Vagina (tissue), 2 donors: ENCODE measurements at places on chromosomes 2 and 18.

- DNase-seq: no peak
Observed at GRCh38 chr2:188367164-188367563, 75.5 kb downstream of the GULP1 start.

DNA sequence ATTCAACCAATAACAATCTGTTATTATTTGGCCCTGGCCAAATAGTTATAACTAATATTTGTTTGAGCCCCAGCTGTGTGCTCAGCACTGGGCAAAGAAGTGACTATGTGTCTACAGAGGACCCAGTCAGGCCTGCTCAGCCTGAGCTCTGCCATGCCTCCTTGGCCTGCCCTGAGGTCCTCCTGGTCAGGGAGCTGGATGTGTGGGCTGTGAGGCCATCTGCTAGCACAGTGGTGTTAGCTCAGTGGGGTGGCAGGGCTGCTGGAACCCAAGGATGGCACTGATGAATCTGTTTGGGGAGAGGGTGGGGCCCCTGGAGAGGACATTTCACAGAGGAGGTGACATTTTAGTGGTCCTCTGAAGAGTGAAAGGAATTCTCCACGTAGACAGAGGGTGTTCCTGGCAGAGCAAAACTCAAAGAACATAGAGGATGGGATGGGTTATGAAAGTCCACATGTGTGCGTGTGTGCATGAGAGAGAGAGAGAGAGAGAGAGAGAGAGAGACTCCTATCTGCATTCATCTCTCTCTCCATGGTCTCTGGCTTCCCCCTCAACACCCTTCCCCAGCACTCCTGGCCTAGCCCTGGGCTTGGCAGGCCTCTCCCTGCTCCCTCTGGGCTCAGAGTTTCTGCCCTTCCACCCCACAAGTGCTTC, 21.2 kb upstream of the ATOH8 start:
- DNase-seq: no peak

GRCh38 chr2:157363612-157364101, 38.0 kb upstream of the ERMN start:
- DNase-seq: no peak

DNA sequence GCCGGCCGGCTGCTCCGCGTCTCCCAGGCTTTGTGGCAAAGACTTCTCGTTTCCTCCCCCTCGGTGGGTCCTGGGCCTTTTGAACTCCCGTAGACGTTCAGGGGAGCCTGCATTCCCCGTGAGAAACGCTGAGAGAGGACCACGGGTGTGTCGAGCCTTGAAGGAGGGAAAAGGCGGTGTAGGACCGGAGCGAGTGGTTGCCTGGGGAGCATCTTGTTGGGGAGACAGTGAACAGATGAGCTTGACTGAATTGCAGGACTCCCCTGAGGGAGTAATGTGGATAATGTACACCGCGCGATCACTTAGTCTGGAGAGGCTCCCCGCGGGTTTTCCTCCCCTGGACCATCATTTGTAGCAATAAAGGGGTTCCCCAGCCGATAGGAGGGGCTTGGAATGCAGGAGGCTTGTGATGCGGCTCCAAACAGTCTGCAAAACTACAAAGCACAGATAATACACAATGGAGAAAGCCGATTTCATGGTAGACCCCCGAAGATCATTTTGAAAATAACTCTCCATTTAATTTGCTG, 769 bp downstream of the ALMS1 start:
- DNase-seq: peak; percentile 85

- no peak for DNase-seq
Observed at GRCh38 chr18:1466035-1466434, 561.4 kb downstream of the ADCYAP1 start.

DNA sequence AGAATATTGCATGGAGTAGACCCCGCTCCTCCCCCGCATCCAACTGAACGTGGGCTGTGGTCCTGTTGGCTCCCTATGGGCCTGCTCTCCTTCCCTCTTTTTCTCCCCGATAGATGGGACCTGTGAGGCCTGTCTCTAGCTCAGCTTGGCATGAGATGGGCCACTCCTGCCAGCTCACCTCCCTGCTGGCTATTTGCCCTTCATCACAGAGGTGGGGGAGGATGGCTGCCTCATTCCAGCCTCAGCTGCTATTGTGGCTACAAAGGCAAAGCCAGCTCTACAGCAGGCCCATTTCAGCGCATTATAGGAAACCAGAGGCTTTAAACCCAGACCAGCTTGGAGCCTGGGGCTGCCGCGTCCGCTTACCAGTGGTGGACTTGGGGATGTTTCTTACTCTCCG, 313.9 kb downstream of the GBX2 start:
- no peak for DNase-seq

DNA sequence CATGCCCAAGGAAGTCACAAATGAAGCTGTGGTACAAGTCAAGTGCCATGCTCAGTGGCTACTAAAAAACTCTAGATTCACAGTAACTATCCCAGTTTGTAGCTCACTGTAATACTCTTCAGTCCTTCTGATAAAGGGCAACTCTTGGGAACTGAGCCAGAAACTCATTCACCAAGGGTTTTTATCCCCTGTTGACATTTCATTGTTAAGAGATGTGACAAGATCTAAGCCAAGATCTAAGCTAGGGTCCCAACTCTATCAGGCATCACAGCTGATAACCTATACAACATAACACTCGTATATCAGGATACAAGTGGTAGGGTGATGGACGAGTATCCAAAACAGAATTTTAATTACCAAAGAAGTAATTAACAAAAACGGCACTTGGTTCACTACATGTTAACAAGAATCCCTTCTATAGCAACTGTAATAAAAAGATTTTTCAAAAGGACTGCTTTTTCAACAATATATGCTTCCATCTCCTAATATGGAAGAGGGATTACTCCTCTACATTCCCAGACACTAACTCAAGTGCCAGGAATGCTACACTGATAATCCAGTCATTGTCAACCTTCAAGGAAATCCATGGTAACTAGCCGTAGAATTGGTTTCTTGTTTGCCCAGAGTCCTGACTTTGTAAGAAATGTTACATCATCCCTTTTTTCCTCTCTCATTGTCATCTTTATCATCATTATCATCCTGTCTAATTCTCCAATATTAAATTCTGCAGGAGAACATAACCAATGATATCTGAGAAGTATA, 111.7 kb downstream of the CDH2 start:
- DNase-seq: no peak

- no peak for DNase-seq
Observed at GRCh38 chr2:109452318-109453305, 161.2 kb downstream of the SEPTIN10 start.

- no peak for DNase-seq
Observed at GRCh38 chr2:173705656-173706055, 259.5 kb downstream of the SP3 start.

GRCh38 chr2:23381485-23381884, 3.5 kb upstream of the KLHL29 start:
- no peak for DNase-seq

GRCh38 chr18:59041296-59041695, 98.4 kb upstream of the SEC11C start:
- peak; percentile 31 for DNase-seq

GRCh38 chr2:230869914-230870543, 5.3 kb downstream of the ITM2C start:
- peak; percentile 84 for DNase-seq

DNA sequence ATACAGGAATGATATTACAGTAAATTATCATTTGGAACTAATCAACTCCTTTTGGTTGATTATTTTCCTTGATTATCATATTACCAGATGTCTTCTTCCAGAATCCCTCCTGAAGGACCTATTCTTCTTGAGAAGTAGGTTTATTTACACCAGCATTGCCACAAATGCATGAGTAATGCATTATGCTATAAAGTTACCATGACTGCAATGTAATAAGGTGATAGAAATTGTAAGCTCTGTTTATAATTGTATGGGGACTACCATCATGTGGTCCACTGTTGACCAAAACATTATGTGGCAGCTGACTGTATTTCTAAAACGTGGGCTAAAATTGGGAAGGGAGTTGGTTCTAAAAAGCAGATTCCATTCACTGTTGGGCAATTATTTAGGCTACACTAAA, 602.2 kb downstream of the NYAP2 start:
- DNase-seq: no peak

DNA sequence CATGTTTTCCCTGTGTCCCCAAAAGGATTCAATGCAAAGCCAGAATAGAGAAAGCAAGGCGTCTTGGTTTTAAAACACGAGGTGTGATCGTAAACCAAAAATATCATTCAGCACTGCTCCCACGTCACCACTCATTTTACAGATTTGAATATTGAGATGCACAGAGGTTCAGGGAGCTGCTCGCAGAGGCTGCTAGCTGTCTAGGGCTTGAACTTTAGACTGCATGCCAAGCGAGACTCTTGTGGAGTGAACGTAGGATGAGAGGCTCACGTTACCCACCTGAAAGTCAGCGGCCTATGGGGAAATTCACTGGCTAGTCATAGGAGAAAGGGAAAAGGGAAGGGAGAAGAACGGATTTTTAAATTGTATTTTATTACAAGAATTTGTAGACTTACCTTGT, 130.1 kb downstream of the MBP start:
- no peak for DNase-seq

GRCh38 chr2:25838152-25838756, 40.0 kb downstream of the ASXL2 start:
- DNase-seq: no peak

DNA sequence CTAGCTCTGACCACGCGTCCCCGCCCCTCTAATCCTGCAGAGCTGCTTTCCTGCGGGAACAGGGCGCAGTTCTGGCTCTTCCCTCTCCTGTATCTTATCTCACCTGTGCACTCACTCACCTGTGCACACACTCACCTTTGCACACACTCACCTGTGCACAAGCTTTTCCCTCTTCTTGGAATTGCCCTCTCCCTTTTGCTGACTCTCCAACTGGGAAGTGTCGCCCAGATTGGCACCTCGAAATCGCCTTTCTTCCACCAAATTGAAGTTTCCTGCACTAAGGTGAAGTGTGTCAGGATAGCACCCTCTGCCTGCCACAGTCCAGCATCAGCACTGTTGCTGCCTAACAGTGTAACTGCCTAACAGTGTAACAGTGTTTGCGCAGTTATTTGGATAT, 566 bp upstream of the CMPK2 start:
- no peak for DNase-seq

GRCh38 chr2:18332477-18332876, 228.0 kb downstream of the RDH14 start:
- DNase-seq: no peak

DNA sequence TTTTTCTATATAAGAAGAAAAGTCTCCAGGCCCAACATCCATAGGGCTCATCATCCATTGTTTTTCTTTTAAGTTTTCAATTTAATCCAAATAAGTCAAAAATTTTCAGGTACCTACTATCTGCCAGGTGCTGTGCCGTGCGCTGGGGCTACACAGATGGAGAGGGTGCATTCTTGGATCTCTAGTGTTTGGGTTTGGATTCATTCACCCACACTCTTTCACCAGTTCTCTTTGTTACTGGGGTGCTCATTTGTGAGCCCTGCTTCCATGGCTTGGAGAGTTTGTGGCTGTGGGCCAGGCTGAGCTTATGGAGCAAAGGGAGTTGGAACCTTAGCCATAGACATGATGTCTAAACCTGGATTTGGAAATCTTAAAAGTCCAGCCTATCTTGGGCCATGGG, 51.0 kb downstream of the CDK15 start:
- no peak for DNase-seq

GRCh38 chr18:4193086-4193485, 262.0 kb downstream of the DLGAP1 start:
- DNase-seq: no peak

DNA sequence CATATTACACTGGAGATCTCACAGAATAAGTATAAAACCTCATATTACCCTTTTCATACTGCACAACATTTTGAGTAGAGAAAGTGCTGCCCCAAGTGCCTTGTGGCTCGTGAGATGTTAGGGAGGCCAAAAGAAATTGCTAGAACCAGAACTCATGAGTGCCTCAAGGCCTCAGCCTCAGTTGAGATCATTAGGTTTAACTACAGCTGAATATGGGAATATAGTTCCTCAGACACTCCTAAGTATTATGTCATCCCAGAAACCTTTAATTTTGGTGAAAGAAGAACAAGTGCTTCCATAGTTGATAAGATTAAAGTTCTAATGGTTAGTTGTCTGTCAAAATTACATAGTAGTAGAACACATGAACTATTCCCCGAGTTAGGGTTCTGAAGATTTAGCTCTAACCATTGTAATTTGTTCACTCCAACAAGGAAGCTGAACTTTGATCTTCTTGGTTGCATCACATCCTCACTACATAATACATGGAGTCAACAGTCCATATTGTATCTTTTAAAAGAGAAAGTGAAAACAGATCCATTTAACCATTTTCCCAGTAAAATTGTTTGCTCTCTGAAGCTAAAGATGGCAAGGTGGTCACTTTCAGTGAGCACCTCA, 9.6 kb upstream of the AQP4 start:
- no peak for DNase-seq

DNA sequence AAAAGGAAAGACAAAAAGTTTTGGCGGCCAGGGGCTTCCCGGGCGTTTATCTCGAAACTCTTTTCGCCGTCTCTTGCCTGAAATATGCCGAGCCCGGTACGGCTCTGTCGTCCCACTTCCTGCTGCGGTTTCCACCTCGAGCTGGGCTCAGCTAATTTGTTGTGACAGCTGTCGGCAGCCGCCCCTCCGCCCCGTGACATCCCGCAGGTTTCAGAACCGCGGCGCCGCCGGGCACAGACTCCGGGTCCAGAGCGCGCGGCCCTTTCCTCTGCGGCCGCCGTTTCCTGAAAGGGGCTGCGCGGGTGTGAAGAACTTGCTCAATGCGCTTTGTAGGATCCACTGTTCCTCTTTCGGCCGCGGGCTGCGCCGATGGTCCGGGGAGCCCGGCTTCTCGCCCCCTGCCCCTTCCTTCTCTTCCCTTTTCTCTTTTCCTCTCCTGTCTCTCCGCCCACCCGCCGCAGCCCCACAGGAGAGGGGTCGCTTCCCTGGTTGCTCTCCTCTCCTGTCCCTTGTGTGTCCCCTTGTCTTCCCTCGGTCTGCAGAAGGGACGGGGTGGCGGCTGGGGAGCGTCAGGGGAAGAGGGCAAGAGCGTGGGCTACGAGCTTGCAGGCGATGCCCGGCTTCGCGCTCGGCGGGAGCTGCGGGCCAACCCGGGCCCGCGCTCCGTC, 648 bp downstream of the ARID5A start:
- DNase-seq: no peak

DNA sequence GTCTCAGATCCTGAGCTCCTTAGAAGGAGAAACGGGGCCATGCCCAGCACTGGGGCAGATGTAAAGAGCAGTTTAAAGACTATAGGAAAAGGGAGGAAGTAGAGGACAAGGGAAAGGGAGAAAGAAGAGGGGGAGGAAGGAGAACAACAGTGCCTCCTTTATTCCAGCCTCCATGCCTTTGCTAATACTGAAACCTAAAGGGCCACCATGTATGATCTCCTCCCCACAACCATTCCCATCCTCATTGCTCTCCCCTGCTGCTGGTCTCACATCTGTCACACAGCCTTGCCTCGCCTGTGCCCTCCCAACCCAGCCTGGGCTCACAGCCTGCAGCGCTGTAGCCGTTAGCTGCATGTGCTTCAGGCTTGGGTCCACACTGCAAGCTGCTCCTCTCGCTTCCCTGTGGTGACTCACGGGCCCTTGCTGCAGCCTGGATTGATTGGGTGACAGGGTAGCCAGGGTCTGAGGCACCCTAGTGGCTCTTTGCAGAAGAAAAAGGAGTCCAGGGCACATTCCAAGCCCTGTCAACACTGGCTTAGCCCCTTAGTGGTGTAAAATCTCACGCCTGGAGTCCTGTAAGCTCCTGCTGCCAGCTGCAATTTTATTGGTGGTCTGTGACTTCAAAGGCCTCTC, 281.9 kb downstream of the SRBD1 start:
- DNase-seq: no peak

GRCh38 chr2:163198972-163199371, 360.4 kb upstream of the KCNH7 start:
- DNase-seq: no peak
